Fibroblast of skin of left biceps (primary cell): ENCODE measurements at places on chromosomes 12 and 14.

DNA sequence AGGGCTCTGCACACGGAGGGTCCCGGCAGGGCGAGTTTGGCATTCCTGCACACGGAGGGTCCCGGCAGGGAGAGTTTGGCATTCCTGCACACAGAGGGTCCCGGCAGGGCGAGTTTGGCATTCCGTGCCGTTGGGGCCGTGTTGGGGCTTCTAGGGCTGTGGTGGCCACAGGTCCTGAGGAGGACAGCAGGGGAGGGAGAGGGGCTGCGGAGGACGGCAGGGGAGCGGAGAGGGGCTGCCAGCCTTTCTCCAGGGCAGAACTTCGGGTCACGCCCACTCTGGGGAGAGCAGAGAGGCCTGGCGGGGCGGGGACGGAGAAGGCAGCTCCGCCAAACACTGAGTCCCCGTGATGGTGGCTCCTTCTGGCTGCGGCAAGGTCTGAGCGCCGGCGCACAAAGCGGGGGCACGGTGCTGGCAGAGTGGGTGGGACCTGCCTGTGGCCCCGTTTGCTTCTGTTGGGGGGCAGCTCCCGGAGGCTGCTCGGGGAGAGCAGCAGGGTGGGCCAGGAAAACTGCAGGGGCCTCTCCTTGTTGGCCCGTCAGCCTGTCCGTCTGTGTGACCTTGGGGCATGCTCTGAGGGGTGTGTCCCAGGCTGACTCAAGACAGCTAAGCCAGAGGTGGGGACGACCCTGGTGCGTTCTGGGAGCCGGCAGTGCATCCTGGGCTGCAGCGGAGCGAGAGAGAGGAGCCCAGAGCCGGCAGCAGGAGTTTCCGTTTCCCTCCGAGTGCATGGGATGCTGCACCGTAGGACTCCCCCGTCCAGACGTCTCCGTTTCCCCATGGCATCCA lies 60.2 kb downstream of the LRCOL1 start:
- no peak for DNase-seq

DNA sequence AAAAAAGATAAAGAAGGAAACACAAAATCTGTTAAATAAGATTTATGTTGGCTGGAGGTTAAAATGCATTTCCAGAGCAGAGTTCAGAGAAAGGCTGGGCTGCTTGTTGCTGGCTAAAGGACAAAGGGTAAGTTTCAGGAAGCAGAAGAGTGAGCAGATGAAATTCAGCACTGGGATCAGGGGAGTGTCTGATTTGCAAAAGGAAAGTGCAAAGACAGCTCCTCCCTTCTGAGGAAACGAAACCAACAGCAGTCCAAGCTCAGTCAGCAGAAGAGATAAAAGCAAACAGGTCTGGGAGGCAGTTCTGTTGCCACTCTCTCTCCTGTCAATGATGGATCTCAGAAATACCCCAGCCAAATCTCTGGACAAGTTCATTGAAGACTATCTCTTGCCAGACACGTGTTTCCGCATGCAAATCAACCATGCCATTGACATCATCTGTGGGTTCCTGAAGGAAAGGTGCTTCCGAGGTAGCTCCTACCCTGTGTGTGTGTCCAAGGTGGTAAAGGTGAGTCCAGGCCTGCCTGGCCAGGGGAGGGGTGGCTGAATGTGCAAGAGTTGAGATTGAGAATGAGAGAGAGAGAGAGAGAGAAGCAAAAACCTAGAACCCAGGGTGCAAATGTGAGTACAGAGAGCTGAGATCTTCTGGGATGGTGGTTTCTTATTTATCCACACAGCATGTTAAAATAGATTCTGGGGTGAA lies at the start of gene OAS1:
Gene OAS1, plus strand, starts transcription at position 251 of the 703 bp plus-strand sequence. Its CDS starts 78 bp downstream, at position 329.
- no peak for DNase-seq

DNA sequence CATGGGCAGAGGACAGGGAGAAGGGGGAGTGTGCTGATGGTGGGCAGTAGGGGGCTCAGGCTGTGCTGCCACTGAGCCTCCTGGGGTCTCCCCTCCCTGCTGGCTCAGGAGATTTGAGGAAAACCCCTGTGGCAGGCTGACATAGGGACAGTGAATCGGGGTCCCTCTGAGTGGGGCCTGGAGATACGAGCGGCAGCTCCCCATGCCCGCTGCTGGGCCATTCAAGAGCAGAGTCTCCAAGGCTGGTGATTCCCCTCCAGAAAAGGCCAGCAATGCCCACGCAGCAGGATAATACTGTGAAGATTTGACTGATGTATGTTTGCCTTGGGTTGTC lies 288.7 kb upstream of the SFSWAP start:
- no peak for DNase-seq

DNA sequence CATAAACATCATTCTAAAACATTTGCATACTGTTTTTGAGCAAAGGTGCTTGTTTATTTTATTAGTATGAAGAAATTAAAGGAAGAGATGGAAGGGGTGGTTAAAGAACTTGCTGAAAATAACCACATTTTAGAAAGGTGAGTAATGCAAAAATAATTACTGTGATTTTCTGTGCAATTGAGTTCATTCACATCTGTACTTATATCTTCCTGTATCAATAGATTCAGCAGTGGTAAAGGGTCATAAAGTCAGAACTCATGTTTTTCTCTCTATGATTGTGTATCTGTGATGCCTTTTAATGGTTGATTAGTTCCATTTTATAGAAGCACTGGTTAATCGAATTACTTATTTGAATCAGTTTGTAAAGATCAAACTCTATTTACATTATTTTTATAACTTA lies 46.0 kb downstream of the TBK1 start:
- DNase-seq: no peak

DNA sequence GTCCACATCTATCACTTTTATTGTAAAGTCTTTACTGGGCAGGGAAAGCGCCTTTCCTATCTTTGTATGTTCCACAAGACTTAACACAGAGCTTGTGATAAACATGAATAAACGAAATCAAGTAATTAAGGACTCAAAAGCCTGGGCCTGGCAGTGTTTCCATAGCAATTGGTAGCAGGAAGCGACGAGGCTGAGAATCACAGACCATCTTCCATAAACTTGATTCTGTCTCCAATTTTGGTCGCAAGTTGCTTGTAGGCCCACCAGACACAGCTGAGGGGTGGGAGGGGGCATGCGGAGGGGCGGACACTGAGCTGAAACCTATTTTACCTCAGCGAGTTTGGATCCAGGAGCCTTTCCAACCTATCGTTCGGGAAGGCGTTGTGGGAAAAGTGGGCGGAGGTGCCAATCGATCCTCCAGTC lies 302 bp downstream of the CCDC38 start:
- DNase-seq: no peak

GRCh38 chr14:32998433-32998832 lies 59.8 kb downstream of the NPAS3 start:
- DNase-seq: no peak

DNA sequence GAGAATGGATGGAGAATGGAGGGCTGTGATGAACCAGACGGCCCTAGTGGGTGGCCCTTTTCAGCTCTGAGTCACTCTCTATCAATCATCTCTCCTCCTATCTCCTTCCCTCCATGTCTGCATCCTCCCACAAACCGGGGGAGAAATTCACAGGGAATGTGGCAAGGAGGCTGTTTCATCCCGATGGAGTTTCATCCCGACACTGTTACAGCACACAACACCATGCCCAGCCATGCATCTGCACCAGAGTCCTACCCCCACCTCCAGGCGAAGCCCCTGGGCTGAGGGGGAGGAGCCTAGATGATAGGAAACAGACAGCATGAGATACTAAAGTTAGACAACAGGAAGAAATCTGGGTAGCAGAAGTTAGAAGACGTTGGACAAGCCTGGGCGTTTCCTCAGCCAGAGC lies 20.8 kb downstream of the SLC8B1 start:
- DNase-seq: no peak

DNA sequence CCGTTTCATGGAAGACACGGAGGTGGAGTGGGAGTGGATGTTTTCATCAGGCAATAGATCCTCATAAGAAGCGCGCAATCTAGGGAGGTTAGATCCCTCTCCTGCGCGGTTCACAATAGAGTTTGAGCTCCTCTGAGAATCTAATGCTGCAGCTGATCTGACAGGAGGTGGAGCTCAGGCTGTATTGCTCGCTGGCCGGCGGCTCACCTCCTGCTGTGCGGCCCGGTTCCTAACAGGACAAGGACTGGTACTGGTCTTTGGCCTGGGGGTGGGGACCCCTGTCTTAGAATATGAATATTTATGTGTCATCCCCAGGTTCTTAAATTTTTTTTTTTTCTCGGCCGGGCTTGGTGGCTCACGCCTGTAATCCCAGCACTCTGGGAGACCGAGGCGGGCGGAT lies 36.7 kb downstream of the PRICKLE1 start:
- no peak for DNase-seq

- no peak for DNase-seq
Measured at GRCh38 chr12:104384141-104384880, 72.4 kb upstream of the CHST11 start.

DNA sequence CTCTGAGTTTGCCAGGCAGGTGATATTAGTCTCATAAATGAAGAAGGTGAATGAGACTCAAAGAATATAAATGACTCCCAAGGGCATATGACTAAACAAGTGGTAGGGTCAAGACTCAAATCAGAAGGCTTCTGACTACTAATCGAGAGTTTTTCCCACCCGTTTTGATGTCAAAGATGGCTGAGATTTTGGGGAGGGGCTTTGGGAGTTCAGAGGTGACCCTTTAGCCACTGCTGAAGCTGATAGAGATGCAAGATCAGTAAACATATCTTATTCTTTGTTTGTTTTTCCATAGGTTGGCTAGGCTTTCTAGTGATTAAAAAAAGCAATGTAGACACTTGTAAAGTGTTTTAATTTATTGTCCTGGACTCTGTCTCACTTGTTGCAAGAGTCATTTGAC lies 239.6 kb upstream of the PLEKHG7 start:
- DNase-seq: no peak

DNA sequence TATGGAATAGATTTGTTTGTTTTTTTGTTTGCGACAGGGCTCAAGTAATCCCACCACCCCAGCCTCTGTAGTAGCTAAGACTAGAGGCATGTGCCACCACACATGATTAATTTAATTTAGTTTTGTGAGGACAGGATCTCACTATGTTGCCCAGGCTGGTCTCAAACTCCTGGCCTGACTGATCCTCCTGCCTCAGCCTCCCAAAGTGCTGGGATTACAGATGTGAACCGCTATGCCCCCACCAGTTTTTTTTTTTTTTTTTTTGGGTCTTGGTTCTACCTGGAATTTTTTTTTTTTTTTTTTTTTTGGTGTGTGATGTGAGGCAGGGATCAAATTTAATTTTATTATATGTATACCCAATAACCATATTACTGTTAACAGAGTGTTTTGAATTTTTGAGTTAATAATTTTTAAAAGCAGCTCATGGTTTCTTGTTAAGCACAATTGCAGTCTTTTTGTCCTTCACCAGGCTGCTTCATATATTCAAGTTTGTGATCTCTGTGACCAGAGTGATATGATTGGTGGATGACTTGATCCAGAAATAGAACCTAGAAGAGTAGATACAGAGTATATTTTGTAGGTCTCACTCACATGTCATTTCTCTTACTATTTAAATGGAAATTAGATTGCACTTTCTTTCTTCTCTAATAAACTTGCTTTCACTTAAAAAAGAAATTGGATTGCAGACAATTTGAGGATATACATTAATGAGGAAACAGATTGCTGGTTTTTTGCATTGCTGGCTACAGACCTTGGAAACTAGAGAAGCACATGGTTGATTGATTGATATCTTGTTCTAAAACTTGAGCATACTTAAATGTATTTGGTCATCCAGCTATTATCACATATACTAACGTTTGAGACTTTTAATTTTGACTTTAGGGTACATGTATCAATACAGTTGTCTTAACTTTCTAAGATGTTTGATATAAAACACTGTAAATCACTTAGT lies 13.2 kb downstream of the ADIPOR2 start:
- DNase-seq: no peak

GRCh38 chr14:89458713-89459420 lies 41.8 kb upstream of the FOXN3 start:
- DNase-seq: no peak
